ENCODE measurements at places on chromosomes 1 and 21.

DNA sequence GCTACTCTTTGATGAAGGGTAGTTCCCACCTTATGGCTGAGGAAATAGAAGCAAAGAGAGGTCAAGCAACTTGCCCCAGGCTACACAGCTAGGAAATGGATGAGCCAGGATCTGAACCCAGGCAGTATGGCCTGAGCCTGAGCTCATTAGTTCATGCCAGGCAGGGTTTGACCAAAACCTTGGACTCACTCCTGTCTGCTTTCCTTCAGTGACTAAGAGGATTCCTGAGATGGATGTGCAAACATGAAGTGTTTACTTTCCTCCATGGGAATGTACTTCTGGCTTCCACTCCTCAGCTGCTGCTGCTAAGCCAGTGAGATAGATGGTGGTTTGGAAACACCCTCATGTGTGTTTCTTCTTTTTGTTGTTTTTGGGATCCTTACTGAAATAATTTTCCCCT lies 35.1 kb upstream of the ERRFI1 start:
- no peak for DNase-seq

DNA sequence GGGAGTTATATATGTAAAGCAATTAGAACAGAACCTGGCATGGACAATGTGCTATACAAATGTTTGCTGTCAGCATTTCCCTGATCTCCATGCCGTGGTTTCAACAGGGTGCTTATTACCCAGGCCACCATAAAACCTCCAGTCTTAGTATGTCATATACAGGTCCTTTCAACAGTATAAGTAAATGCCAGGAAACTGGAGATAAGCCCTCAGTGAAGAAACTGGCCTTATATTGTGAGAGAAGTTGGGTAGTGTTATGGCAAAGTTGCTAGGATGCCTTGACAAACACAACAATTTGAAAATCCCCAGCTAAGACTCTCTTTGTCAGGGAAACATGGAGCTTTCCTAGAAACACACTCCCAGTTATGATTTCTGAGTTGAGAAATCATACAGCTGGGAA lies 850.2 kb upstream of the ADAMTS5 start:
- no peak for DNase-seq

- DNase-seq: no peak
These were observed 65.4 kb downstream of the JAK1 start for GRCh38 chr1:64900916-64901315.

- no peak for DNase-seq
These were observed 68.7 kb upstream of the LRIF1 start for GRCh38 chr1:111032295-111032897.

DNA sequence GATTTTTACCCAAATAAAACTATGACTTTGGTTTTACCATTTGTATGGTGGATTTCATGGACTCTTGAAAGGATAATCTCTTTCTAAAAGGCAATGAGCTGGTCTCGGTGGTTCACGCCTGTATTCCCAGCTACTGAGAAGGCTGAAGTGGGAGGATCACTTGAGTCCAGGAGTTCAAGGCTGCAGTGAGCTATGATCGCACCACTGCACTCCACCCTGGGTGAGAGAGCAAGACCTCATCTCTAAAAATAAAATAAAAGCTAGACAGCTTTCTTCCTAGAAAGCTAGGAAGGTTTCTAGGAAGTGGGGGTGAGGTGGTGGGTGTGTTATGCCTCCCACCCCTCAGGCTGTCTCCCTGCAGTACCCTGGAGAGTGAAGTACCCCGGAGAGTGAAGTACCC lies 54.0 kb upstream of the L1TD1 start:
- no peak for DNase-seq

- DNase-seq: no peak
These were observed 169.0 kb downstream of the AGBL4 start for GRCh38 chr1:49854741-49855140.
